Airway epithelial cell (primary cell): ENCODE measurements at places on chromosomes 3 and 15. TPM values are rescaled to one million over a fixed set of nuclear protein-coding genes. Genes with fewer than 3 reads are reported as not detected.

Gene GPR156
- total RNA-seq, result 0.09 and 0.14 TPM in 2 replicates

Gene TMEM40
- total RNA-seq, result 61.0 and 61.1 TPM in 2 replicates

Gene PLAAT1
- 1.6 and 2.0 TPM in 2 replicates for total RNA-seq

Gene TAGLN3
- 6.4 and 8.1 TPM in 2 replicates for total RNA-seq

Gene SCN11A
- not detected in 2 replicates for total RNA-seq

Gene ADAMTS17
- total RNA-seq, result 1.1 and 2.0 TPM in 2 replicates

Gene FBN1
- 2.9 and 3.5 TPM in 2 replicates for total RNA-seq

Gene C3orf62
- total RNA-seq, result 0.51 and 2.7 TPM in 2 replicates

Gene CYP19A1
- not detected in 2 replicates for total RNA-seq
